Right ventricle myocardium inferior (tissue), 1 donor: ENCODE measurements at places on chromosomes 1 and 21. TPM values are rescaled to one million over a fixed set of nuclear protein-coding genes. Genes with fewer than 3 reads are reported as not detected.

DNA sequence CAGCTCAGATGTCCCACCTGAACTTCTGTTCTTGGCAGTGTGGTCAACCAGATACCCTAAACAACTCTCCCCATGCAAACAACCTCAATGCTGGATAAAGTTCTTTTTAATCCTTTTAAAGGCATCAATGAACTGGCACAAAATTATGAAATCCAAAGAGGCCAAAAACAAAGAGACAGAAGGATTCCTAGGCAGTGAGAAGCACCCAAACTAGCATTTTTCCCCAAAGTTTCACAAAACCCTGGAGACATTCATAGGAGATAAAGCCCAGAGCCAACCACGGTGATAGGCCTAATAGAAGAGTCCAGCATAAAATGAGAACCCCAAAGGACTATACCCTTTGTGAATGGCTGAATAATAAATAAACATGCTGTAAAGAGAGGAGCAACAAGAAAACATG is 50.7 kb downstream of the MATN1 start:
- no peak for DNase-seq

DNA sequence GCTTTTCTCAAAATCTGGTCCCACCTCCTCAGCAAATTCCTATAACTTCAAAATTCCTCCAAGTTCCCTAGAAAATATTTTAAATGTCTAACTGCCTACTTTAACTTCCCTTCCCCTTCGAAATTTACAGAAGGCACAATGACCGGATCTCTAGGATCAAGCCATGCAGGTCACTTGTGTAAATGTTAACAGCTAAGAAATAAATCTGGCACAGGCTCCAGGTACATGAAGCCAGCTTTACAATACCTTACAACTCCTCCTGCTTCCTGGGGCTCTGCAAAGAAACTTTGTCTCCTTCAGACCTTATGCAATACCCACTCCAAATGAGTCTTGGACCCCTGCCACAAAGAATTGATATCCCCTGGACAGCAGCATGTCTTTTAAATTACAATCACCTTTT is 1164.2 kb downstream of the BRINP3 start:
- no peak for DNase-seq

GRCh38 chr1:241240069-241240468 is 116.9 kb downstream of the RGS7 start:
- DNase-seq: no peak

GRCh38 chr1:6599141-6599975 is 3.3 kb downstream of the KLHL21 start:
- DNase-seq: peak; percentile 82

- DNase-seq: peak; percentile 31
Observed at GRCh38 chr1:21238141-21238800, 52.0 kb downstream of the ECE1 start.

DNA sequence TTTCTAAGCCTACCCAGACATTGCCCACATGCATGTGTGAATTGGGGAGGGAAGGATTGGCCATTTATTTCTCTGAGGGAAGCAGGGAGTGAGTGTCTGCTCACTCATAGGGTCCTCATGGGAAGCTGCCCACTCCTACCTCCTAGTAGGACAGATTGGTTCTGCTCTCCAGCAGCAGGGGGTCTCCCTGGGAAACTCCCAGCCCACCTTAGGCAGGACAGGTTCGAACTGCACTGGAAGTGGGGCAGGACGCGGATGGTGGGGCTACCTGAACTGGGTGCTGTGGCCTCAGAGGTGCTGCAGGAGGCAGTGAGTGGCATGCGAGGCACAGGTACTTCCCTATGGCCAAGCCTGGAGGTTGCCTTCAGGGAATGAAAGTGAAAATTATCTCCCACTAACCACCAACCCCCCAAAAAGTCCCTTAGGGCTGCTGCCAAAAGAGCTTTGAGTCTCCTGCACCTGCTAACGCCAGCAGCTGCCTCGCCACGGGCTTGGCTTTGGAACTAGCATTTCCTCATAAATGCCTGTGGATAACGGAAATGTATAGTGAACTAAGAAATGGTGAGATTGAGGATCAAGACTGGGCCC is 157.0 kb upstream of the COA6 start:
- DNase-seq: no peak

Gene OPTC
- not detected for total RNA-seq

Gene IFNAR1
- 31.6 TPM for total RNA-seq

Gene AXDND1
- not detected for total RNA-seq
